ENCODE measurements at places on chromosomes 2 and 18.
A peak's percentile ranks its signal among the peaks of the same experiment; 100 is the strongest.

- no peak for DNase-seq
Observed at GRCh38 chr2:153145470-153145978, 333.0 kb downstream of the RPRM start.

- DNase-seq = no peak
Observed at GRCh38 chr2:134232868-134233727, 20.8 kb upstream of the MGAT5 start.

DNA sequence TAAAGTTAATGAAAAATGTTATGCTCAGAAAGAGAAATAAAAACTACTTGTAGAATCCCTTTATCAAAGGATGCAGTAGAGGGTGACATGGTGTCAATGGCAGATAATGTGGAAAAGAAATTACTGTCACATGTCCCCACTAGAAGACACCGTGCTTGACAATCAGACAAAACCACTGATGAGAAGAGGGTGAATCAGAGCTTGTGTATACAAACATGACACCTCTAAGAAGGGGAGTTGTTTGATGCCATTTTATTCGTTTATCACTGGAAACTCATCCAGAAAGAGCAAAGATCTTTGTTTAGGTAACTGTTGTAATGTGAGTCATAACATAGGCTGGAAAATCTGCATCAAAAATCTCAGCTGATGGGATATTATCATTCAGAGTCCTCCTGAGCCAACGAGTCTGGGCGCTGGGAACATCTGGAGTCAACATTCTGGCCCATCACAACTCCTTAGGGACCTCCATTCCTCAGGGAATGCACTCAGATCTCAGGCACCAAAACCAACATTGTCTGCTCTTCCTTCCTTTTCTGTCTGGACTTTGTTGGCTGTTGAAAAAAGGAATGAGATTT, 49.5 kb upstream of the RAB12 start:
- no peak for DNase-seq

DNA sequence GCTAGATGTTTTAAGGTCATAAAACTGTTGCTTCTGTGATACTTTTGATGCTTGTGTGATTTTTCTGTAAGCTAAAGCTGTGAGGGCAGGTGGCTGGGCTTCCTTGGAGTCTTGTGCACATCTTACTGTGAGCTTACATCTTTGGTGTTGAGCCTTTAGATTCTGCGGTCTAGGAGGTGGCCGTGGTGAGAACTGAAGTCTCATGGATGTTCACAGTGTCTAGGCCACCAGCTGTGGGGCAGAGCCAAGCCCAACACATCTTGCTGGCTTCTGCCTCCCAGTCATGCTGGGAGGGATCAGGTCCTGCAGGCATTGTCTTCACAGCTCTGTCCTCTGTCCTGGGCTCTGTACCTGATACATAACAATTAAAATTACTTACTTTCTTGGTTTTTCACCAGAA, 219.7 kb upstream of the HS6ST1 start:
- DNase-seq = no peak

DNA sequence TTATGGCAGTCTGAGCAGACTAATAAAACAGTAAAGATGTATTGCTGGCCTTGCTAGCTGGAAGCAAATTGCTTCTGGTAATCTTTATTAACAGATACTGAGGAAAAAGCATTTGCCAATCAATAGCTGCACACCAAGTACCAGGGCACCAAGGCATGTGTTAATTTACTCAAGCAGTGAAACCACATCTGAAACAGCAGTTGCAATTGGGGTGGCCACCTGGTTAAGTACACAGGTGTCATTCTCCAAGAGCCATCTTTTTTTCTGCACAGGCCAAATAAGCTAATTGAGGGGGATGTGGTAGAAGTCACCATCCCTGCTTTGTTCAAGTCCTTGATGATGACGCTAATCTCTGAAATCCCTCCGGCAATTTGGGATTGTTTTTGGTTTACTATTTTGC, 8.6 kb upstream of the SEH1L start:
- DNase-seq = no peak

GRCh38 chr2:128108166-128108565, 17.2 kb downstream of the UGGT1 start:
- no peak for DNase-seq

DNA sequence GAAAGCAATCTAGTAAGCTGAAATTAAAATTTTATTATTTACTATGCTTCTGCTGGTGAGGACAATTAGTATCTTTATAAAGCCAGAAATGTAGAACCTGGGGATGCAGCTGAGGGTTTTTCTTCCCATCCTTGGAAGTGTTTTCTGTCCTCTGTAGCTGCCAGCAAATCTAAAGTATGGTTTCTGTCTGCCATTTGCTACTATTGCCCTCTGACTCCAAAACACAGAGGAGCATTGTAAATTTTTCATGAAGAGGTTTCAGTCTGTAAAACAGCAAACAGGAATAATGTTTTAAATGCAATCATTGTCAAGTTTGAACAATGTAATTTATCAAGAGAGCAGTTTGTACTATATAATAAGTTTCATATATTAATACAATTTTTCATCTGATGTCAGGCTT, 258.8 kb downstream of the ZNF407 start:
- DNase-seq = no peak

DNA sequence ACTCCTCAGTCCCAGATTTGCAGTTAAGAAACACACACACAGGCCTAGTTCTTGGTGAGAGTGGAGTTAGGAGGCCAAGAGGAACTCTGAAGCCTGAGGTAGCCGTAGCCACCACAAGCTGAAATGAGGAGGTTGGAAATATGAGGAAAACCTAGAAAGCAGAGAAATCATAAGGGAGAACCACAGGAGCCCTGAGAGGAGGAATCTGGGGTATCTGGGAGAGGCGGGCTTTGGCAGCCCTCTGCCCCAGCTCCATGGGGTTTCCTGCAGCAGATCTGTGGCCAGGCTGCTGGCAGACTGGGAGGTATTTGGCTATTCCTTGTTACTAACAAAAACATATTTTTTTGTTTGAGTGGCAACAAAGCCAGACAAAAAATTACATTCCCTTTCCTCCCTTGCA, 11.0 kb downstream of the SOX11 start:
- DNase-seq = no peak

DNA sequence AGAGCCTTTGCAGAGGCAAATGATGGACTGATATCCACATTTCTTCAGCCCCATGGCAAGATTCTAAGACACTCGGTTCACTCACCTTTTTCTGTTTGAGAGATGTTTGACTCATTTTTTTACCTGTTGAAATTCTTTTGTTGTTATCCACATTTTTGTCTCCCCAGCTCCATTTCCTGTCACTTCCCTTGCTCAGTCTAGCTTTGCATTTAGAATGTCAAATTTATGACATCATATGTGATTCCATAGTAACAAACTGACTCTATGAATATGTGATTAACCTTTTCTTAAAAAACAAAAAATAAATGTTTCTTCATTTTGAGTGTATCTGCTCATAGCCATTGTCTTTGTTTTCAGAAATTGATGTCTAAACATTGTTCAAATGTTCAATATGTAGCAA, at the start of gene NT5C1B:
TSS of gene NT5C1B (minus strand) at position 216 of the 400 bp plus-strand sequence. CDS start at position 115, 101 bp downstream.
- no peak for DNase-seq

DNA sequence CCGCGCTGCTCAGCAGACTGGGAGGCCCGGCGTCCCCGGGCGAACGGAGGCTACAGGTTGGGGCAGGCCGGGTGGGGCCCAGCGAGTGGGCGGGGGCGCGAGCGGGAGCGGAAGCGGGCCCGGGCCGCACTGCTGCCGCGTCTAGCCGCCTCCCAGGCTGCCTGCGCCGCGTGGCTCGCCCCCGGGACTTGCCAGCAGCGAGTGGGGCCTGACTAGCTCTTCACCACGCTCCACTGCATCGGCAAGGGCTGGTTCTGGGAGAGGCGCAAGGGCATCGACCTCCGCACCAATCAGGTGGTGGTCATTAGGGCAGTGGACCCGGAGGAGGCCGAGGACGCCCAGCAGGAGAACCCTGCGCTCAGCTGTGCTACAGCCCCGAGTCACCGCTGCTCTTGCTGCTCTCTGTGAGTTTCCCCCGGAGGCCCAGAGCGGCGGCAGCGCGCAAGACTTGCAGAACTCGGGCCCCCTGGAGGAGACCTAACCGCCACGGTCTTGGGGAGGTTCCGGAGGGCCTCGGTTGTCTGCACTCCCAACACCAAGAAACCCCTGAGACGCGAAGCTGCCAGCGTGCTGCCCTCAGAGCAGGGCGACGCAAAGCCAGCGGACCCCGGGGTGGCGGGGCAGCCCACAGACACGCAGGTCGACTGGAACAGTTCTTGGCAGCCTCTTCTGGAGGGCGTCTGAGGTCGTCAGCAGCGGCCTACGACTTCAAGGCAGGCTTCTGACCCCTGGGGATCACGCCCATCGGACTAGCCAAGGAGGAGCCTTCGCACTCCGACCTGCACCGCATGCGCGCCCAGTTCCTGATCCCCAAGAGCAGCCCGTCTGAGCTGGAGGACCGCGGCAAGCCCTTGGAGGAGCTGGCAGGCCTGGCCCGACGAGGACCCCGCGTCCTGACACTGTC, 27.2 kb upstream of the PTPN2 start:
- DNase-seq = peak; percentile 37

DNA sequence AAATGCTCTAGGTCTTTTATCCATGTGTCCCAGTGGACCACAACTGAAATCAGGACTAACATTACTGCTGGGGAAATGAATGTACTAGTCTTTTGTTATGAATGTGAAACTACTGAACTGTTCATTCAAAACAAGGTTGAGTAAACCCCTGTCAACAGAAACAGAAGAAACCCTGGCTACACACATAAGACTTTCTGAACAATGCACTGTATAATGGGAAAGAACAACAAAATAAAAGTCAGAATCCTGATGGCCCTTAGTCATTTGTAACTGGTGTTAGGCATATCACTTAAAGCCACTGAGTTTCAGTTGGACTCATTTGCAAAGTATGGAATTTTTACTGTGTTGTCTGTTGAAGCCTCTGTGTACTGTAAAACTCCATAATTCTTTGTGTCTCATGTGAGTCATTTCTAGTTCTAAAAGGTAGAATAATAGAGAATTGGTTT, 77.0 kb upstream of the UBXN4 start:
- DNase-seq = no peak

DNA sequence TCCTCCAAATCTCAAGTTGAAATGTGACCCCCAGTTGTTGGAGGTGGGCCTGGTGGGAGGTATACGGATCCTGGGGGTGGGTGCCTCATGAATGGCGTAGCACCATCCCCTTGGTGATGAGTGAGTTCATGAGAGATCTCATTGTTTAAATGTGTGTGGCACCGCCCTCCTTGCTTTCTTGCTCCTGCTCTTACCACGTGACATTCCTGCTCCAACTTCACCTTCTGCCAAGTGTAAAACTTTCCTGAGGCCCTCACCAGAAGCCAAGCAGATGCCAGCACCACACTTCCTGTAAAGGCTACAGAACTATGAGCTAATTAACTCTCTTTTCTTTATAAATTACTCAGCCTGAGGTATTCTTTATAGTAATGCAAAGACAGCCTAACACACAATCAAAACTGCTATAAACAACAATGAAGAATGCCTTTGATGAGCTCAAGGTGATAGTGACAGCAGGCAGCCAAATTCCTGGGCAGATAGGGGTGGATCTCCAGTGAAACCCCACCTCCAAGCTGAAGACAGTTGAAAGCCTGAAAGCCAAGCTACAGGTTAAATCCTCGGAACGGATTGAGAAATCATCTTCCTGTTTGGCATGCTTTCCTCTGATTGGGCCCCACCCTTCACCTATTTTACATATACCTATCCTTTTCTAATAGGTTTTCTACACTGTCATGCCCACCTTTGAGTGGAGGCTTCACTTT, 26.9 kb downstream of the MCEE start:
- no peak for DNase-seq

DNA sequence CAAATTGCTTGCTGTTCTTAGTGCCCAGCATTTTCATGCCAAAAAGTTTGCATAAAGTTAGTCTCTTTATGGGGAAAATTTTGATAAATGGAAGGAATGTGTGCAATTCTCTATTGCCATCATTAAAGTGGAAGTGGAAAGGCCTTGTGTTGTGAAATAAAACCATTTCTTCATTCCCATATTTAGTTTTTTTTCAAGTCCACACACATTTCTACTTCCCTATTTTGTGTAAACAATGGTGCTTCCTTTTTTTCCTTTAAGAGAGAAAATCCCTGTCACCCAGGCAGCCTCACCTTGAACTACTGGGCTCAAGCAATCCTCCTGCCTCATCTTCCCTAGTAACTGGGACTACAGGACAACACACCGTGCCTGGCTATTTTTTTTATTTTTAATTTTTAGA, 42.3 kb upstream of the NCOA1 start:
- no peak for DNase-seq

DNA sequence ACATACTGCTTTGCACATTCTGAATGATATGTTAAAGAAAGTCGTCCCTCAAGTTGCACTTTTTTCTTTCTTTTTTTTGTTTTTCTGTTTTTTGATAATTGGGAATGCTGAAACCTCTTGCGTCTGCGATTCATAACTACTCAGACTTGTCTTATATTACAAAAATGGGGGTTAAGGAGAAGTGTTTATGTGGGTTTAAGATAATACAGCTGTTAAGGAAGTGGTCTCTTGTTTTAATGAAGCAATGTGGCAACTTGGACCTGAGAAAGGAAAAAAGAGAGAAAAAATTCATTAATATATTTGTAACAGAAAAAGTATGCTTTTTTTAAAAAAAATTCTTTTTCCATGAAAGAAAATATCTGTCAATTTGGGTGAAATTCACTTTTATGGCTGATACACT, 268.5 kb upstream of the CCDC68 start:
- no peak for DNase-seq

DNA sequence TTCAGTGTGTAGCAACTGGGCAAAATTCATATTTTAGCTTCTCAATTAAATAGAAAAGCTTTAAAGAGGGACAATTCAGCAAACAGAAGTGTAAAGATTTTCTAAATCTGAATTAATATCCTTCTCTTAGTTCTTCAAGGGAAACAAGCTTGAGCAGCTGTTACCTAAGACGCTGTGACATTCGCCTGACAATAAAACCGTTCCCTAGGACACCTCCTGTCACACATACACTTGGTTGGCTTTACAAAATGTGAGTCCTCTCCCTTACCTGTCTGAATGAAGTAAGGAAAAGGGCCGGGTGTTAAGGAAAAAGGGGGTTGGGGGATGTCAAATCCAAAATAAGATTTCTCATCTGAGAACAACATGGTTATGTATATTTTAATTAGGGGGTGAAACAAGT, 2.1 kb downstream of the SERTAD2 start:
- DNase-seq = no peak

- DNase-seq = no peak
Observed at GRCh38 chr18:23433360-23433759, 19.7 kb upstream of the RIOK3 start.

GRCh38 chr2:233953087-233953801, 36.1 kb downstream of the TRPM8 start:
- no peak for DNase-seq

DNA sequence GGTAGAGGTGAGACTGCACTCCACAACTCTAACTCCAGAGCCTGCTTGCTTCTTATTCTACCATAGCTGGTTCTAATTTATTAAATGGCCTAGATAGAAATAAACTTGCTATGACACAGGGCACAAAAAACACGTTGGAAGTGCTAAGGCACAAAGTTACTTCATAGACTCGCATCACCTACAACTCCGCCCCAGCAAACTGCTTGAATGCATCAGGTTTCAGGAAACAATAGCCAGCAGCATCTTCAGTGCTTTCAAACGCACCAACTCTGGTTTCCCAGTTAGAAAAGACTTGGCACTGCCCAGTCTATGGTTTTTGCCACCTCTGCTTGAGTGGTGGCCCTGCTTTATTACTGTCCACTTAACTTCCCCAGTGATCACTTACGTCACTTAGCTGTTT, 142.6 kb downstream of the RIF1 start:
- DNase-seq = no peak

Measured in stimulated activated CD8-positive, alpha-beta memory T cell treated with anti-CD3 and anti-CD28 coated beads, Interleukin-15, amount 100 ng/mL, for 24 hours (primary cell).